ENCODE measurements at places on chromosomes 2 and 18.

DNA sequence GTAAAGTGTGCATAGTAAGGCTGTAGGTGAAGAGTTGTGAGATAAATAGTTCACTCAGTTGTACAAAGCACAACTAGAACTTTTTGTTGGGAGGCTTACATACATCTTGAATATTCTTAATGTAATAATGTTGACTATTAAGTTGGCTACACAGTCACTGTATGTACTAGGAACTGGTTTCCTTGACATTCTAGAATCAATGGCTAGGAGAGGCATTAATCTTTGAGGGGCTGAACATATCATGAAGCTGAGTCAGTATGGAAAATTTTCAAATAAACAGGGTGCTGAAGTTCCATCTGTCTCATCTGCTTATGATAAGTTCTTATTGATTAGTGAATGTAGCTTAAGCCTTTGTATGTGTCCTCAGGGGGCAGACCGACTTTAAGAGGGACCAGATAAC lies 23.4 kb downstream of the METTL21A start:
- no peak for DNase-seq

DNA sequence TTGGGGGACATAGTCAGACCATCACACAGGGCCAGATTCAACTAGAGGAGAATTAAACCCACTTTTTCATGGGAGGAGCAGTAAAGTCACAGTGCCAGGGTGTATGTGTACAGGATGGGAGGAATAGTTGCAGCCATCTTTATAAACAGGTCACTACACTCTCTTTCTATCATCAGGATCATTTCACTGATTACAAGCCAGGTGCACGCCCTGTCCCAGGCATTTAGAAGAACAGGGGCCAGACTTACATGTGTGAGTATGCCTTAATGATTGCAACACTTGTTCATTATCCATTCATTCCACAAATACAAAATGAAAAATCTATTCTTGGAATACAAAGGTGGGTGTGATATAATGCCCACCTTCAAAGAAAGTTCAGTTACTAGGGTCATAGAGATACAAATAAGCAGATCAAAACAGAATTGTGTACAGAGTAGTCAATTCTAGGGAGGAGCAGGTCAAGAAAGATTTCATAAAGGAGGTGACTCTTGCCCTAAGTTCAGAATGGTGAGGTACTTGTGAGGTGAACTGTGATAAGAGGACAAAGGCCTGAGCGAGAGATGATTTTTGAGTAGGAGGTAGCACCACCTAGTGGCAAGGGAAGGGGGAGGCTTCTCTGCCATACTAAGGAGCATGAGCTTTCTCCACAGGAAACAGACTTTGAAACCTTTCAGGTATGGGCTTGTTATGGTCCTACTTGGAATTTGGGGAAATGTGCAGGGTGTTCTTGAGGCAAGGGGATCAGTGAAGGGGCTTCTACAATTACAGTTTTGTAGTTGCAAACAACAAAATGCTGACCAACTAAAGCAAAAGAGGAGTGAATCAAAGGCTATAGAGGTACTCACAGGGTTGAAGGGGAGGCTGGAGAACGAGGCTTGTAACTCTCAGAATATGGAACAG lies 156.3 kb downstream of the SUCLG1 start:
- DNase-seq: peak; percentile 27

- no peak for DNase-seq
Measured at GRCh38 chr2:172305066-172305465, 122.3 kb upstream of the ITGA6 start.

GRCh38 chr2:120220756-120221155 lies 2.4 kb downstream of the TMEM185B start:
- DNase-seq: no peak

- DNase-seq: no peak
Measured at GRCh38 chr2:203246646-203247045, 7.8 kb downstream of the CYP20A1 start.

DNA sequence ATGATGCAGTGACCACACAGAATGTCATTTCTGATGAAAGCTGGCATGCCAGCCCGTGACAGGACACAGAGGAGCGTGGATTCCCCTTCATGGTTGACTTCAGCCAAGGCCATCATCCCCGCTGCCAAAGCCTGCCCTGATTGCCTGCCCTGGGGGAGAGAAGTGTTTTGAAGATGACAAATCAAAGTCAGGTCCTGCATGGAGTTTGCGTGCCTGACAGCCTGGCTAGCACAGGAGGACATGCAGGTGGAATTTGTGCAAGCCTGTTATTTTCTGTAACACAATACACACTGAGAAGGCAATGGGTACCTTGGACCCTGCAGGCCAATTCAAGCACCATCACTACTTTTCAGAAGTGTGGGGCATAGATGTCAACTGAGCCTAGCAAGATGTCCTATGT lies 5.4 kb upstream of the IL1R2 start:
- DNase-seq: no peak

DNA sequence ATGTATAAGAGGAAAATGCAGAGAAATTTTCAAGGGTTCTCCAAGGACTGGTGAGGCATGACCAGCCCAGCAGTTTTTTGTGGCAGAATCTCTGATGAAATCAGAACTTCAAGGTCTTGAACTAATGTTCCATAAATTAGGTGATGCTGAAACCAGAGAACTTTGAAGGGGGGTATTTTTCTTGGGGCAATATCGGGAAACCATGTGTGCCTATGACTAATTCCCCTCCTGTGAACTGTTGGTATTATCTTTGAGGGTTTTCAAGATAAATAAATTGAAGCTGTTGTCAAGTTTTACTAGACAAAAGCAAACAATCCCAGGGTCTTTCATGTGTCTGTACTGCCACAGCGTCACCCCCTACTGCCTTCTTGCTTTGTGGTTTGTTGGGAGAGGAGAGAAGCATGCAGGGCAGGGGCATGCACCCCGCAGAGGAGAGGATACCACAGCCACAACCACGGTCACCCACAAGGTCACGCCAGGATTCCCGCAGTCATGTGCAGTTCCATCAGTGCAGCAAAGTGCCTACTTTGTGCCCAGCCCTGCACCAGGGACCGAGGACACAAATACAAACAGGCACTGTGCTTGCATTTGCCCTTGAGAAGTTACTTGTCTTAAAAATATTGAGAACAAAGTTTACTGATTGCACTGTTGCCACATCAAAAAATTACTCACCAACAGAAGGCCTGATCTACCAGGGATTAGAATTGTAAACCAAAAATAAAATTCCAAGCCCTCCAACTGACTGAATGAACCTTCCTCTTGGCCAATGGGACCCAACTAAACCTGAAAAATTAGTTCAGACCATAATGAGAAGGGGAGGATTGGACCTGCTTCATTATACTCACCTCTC lies 413.3 kb upstream of the TRIB2 start:
- DNase-seq: peak; percentile 43

GRCh38 chr18:79887181-79888000 lies 64.1 kb downstream of the SLC66A2 start:
- DNase-seq: peak; percentile 9

- no peak for DNase-seq
Measured at GRCh38 chr2:205321231-205321630, 361.1 kb upstream of the NRP2 start.

GRCh38 chr2:158234497-158234896 lies 132.8 kb downstream of the UPP2 start:
- no peak for DNase-seq

DNA sequence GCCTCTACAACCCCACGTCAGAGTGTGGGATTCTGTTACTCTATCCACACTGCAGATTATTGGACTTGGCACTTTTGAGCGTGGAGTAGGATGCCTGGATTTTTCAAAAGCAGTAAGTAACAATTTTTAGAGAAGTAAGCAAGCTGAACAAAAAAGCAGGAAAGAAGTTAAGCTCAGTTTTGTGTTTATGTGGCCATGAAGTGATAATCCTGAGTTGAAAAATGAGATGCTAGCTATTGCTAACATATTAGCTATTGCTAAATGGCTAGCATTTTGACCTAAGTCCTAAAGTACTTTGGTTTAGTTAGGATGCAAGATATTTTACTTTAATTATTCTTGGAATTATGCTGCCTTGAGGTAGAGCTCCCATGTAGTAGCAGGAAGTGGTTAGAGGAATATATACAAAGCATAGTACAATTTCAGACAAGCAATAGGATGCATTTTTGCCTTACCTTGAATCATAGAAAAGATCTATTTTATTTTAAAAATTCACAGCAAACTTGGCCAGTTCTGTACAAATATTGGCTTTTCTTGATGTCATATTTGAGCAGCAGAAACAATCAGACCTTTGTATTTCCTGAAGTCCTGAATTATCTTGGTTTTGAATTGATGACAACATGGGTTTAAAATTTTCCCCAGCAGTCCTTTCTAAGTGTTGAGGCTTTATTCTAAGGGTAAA lies 74.6 kb downstream of the COX7A2L start:
- no peak for DNase-seq
